Activated CD8-positive, alpha-beta memory T cell treated with anti-CD3 and anti-CD28 coated beads, Interleukin-2, amount 50 U/mL, for 48 hours (primary cell): ENCODE measurements at places on chromosomes 4 and X.

GRCh38 chrX:125306335-125306866, 13.3 kb upstream of the TEX13C start:
- DNase-seq: no peak

DNA sequence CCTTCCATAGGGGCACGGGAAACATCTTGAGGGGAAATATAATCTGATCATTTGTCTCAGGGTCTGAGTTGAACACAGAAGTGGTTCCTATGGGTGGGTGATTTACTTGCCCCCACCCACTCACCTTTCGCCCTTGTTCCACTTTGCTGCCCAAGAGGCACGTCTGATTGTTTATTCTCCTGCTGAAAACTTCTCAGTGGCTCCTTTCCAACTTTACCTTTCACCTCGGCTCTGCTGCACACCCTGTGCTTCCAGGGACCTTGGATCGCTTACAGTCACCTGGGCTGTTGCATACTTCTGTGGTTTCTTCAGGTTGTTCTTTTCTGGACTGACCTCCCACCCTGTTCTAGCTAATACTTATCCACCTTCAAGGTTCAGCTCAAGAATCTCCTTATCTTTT, 213.4 kb upstream of the JADE1 start:
- no peak for DNase-seq

GRCh38 chr4:169009286-169010124, 550 bp downstream of the CBR4 start:
- peak; percentile 81 for DNase-seq

DNA sequence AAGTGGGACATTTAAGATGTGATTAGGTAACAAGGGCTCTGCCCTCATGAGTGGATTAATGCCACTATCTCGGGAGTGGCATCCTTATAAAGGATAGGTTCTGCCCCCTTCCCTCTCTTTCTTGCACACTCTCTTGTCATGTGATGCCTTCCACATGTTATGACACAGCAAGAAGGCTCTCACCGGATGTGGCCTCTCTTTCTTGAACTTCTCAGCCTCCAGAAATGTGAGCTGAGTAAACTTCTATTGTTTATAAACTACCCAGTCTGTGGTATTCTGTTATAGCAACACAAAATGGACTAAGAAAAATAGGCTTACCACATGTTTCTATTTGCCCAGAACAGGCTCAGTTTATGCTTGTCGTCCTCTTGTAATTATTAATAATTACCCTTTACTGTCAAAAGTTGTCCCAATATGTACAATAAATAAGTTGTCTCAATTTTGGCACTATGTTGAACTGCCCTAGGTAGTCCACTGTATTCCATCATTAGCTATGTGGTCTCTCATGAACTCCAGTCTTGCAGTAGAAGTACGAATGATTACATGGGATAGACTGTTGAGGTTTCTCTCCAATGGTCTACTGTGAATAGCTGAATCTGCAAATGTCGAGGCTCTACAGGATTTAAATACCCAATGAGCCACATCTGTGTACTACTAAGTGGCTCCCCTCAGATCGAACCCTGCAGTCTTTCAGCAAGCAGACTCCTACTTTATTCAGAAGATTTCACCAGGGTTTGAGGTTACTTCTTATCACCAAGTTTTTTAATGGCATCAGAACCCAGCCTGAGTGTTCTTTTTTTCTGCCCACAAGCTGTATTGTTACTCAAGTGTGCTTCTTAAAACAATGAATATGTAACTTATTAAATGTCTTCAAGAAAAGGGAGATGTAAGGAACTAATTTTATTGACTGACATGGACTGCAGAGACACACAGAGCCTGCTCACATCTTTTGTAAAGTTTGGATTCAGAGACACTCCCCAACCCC, 102.0 kb upstream of the LEF1 start:
- no peak for DNase-seq

DNA sequence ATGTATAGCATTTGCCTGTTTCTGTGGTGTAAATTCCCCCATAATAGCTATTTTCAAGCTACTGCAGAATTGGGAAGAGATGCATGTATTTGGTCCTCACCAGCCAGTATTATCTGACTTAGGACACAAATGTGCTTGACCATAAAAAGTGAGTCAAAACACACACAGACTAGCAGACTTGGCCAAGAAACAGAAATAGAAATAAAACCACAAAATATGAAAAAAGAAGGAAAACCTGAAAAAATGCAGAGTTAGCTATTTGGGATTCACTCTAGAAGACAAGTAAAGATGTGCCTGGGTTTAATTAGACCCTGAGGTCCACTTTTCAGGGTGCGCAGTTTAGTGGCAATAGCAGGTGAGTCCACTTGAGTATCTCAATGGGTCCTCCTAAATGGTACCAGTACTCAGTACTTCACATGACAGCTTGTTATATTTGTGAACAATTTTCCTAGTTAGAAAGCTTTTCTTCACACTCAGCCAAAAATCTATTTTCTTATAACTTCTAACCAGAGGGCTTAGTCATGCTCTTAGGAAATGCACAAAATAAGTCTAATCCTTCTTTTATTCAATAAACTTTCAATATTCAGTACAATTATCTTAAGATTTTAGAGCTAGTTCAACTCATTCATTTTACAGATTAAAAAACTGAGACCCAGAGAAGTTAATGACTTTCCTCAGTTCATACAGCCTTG, 108.7 kb upstream of the JADE1 start:
- DNase-seq: no peak

- peak; percentile 12 for DNase-seq
Observed at GRCh38 chrX:56791456-56791855, 62.4 kb downstream of the NBDY start.

DNA sequence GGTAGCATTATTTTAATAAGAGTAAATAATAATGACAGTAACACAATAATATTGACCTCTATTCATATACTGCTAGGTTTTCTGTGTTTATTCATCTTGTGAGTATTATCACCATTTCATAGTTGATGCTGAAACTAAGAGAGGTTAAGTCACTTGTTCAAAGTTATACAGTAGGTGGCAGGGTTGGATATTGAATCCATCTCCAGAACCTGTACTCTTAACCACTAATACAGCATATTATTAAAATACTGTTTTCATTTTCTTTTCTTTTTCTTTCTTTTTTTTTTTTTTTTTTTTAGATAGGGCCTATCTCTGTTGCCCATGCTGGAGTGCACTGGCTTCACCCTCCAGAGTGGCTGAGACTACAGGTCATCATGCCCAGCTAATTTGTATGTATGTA, 7.1 kb upstream of the ELF2 start:
- no peak for DNase-seq

DNA sequence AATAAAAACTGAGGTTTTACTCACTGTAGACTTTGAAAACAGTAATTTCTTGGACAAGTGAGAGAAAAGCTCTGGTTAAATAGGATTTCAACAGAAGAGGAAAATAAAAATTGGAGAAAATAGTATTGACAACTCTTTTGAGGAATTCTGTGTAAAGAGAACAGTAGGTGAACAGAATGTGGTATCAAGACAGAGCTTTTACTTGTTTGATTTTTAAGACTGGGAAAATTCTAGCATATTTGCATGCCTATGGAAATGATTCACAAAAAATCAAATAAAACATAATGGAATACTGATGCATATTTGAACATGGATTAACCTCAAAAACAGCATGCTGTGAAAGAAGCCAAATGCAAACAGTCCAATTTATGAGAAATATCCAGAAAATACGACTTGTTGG, 504.6 kb downstream of the KCTD8 start:
- DNase-seq: no peak

DNA sequence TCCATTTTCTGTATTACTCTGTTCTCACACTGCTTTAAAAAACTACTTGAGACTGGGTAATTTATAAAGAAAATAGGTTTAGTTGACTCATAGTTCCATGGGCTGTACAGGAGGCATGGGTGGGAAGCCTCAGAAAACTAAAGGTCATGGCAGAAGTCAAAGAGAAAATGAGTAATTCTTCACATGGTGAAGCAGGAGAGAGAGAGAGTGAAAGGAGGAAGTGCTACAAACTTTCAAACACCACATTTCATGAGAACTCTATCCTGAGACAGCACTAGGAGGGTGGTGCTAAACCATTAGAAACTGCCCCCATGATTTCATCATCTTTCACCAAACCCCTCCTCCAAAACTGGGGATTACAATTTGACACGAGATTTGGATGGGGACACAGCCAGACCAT, 108.0 kb upstream of the PBDC1 start:
- no peak for DNase-seq

DNA sequence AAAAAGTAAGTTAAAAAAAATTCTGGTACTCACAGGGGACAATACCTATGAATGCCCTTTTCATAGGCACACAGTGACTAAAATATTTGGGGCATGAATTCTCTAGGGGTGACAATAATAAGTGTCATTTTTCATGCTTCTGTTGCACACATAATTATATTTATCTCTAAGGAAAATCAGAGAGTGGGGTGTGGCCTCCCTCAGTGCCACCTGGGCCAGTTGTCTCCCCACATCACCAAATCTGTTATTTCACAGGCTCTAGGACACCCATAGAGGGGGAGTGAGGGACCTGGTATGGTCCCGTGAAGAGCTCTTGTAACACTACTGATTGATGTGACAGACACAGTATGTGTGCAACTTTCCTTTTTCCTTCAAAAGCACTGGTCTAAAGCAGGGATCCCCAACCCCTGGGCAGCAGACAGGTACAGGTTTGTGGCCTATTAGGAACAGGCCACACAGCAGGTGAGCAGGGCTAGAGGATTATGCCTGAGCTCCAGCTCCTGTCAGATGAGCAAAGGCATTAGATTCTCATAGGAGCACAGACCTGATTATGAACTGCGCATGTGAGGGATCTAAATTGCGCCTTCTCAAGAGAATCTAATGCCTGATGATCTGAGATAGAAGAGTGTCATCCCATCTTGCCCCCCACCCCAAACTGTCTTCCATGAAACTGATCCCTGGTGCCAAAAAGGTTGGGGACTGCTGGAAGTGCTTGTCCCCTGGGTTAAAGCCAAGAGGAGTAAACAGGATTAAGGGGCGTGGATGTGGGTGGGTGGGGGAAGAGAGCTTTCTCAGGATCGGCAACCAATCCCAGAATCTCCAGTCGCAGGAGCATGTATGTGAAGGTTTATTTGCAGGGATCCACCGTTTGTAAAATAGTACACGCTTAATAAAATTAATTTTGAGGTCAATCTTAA, 856 bp downstream of the SLC9B1 start:
- DNase-seq: no peak

GRCh38 chrX:112846187-112846586, 5.6 kb upstream of the AMOT start:
- no peak for DNase-seq

DNA sequence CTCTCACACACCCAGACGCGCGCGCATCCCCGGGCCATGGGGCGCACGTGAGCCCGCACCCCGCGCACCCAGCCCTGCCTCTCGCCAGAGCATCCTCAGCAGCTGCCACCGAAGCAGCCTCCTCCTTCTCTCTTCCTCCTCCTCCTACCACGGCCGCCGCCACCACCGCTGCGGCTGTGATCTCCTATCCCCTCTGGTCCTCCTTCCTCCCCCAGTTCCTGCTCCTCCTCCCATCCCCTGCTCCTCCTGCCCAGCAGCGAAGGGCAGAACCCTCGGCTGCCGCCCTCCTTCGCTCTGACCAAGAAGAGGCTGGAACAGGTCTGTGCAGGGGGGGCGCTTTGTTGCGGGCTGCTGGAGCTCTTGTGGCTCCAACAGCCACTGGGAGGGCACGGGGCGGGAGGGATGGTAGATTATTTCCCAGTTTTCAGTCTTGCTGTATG, 148.7 kb upstream of the CHRDL1 start:
- DNase-seq: no peak

- no peak for DNase-seq
Observed at GRCh38 chr4:165355900-165356300, 22.9 kb upstream of the CPE start.

DNA sequence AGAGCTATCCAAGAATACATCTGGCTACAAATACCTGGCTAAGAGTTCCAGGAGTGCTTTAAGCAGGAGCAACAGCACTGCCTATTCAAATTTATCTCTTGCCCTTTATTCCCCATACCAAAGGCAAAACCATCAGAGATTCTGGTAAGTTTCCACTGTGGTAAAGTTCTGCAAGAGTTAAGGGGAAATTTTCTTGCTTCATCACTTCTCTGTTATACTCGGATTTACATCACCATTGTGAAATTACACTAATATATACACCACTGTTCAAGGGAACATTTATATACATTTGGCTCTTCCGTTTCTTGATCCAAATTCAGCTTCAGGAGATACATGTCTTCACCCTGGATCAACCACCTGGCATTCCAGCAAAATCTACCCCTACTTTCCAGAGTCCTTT, 70.8 kb upstream of the PTPN13 start:
- DNase-seq: no peak

DNA sequence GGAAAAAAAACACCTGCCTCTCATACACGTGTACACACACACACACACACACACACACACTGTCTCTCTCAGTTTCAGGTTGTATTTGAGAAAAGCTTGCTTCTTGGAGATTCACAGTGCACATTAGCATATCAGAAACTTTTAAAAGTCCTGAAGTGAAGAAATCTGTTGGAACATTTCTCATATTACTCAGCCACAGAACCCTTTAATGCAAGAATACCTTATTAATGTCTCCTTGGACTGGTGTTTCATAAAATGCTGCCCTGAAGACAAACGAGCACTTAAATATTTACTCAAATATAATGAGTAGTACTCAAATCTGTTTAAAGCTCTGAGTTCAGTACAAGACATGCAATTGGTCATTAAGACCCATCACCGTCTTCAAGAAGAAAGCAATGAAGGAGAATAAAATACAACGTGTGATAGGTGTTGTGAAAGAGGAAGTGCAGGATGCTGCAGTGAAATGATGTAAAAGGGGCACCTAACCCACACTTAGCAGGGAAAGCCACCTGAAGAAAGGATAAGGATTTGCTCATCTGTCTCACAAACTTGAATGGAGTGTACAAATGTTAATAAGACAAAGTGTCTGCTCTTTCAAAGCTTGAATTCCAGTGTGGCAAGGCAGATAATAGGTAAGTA, 57.0 kb downstream of the DCLK2 start:
- DNase-seq: no peak

- no peak for DNase-seq
Observed at GRCh38 chrX:131894995-131895394, 128.1 kb upstream of the STK26 start.

DNA sequence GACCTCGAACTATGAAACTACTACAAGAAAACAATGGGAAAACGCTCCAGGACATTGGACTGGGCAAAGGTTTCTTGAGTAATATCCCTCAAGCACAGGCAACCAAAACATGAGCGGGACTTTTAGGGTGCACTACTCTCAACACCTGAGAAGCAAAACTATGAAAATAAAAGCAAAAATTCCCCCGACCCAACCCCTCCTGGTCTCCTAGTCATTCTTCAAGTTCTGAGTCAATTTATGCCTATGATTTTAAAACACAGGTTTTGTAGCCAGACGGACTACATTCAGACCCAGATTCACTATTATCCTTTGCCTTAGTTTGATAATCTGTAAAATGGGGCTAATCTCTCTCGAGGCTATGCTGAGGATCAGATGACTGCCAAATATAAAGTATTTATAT, 97.0 kb downstream of the SOWAHB start:
- no peak for DNase-seq
